ENCODE measurements at places on chromosomes 16 and 17.

- no peak for DNase-seq
These were observed 5.4 kb upstream of the BBS2 start for GRCh38 chr16:56525236-56525635.

DNA sequence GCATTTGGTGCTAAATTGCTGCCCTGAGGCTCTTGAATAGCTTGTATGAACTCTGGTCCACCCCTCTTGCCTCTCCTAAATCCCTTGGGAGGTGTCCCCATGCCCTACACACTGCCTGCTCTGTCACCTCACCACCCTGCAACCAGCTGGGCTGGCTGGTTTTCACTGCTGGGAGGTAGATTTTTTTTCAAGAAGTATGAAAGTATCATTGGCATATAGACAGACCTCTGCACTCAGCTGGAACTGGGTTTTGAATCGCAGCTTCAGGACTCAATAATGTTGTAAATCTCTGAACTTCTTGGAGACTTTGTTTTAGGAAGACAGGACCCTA lies 184.9 kb downstream of the MSI2 start:
- DNase-seq: no peak

DNA sequence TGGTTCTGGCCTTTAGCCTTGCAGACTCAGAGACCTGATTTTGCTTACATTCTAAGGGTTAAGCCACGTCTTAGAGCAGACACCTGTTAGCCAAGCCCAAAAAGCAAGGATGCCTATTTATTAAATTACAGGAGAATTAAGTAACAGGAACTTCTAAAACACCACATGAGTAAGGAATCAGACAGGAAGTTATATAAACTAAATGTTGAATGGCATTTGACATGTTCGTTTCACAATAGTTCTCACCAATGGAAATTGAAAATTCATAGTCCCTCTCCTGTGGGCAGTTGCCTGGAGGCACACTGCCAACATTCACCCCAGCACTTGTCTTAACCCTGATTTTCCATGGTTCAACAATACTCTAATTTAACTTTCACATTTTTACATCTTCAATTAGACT lies 9.0 kb downstream of the KRTAP9-7 start:
- no peak for DNase-seq

- DNase-seq: no peak
These were observed 6.3 kb upstream of the GPRC5B start for GRCh38 chr16:19890901-19891300.

DNA sequence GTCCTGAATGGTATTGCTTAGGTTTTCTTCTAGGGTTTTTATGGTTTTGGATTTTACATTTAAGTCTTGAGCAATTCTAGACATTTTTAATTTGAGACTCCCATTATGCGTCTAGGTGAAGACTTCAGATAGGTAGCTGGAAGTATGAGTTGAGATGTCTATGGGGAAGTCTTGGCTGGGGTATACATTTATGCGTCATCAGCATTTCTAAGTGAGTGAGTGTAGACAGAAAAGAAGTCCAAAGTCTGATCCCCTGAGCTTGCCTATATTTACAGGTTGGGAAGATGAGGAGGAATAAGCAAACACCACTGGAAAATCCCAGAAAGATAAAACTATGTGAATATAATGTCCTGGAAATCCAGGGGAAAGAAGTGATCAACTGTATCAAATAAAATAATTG lies 68.9 kb downstream of the KCNJ2 start:
- DNase-seq: no peak

DNA sequence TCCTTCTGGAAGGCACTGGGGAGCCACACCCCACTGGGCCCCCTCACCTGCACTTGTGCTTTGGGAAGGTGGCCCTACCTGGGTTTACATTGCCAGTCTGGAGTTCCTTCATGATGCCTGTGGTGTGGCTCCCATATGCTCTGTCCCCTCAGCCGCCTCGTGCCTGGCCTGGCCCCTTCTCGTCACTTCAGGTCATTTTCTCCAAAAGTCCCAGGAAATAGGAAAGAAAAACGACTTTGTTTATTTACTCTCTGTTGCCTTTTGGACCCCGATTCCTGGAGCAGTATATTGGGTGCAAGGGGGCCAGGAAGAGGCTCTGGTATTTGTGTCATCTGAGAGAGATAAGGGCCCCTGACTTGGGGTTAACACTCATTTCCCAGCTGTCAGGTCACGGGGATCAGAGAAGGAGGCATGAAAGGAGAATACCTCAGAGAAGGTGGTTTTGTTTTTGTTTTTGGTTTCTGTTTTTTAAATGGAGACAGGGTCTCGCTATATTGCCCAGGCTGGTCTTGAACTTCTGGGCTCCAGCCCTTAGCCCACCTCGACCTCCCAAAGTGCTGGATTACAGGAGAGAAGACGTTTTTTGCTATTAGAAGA lies 4.7 kb downstream of the SOCS3 start:
- no peak for DNase-seq

DNA sequence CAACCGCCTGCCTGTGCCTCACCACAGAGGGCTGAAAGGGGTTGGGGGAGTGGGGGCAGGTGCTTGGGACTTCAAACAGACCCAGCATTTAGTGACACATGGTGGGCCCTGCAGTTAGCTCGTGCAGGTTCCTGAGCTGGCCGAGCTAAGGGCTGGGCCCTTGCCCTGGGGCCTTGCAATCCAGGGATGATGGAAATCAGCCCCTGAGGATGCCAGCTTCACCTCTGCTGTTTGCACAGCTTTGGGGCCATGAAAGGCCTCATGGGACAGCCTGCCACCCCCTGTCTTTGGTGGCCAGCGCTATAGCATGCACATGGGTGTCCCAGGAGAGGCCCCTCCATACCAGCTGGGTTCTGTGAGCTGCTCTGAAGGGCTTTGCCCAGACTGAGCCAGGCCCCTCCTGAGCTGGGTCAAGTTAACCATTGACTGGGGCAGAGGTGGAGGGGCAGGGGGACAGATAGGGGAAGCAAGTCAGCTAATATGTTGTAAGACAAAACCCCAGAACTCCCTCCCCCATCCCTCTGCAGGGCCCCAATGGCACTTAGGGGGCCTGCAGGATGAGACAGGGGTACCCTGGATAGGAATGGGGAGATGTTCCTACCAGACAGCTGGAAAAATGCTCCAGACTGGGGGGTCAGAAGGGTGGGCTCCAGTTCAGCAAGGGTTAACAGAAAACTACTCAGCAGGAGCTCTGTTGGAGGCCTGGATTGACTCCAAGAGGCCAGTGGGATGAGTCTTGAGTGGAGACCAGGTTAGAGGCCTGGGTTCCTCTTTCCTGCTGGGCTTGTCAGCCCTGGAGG lies 692 bp downstream of the PRR15L start:
- no peak for DNase-seq
